Inflammatory macrophage treated with lipopolysaccharide for 4 hours (primary cell): ENCODE measurements at places on chromosomes 11 and 22.

- no peak for DNase-seq
Observed at GRCh38 chr11:5831196-5831829, 10.4 kb downstream of the OR52E6 start.

GRCh38 chr11:95364324-95365295 is 133.6 kb upstream of the SESN3 start:
- DNase-seq = no peak

- DNase-seq = no peak
Observed at GRCh38 chr11:41301023-41301422, 158.4 kb downstream of the LRRC4C start.

GRCh38 chr22:50544746-50545253 is 899 bp upstream of the KLHDC7B start:
- DNase-seq = no peak

GRCh38 chr11:62025487-62026105 is 58.2 kb upstream of the FTH1 start:
- DNase-seq = peak; percentile 100

- no peak for DNase-seq
Observed at GRCh38 chr11:109196016-109196415, 226.0 kb upstream of the C11orf87 start.

DNA sequence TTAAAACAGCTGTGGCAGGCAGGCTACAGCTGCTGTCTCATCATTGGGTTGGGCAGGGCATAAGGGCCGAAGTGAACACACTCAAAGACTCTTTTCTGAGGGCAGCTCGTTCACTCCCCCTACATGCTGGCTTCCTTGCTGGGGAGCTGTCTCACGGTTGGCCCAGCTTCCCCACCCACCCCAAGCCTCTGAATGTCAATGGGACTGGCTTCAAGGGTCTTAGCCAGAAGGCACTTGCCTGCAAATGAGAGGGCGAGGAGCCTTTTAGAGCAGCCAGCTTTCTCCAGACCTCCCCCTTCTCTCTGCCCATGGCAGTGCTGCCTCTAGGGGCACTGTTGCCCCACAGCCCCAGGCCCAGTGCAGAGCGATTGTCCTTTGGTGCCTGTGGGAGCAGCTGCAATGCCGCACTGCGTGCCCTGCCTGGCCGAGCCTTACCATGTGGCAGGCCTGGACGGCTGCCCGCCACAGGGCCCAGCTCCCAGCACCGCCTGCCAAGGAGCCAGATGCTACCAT is 94.7 kb upstream of the RASSF10 start:
- no peak for DNase-seq

GRCh38 chr11:102762361-102762767 is 18.1 kb downstream of the MMP10 start:
- peak; percentile 70 for DNase-seq

DNA sequence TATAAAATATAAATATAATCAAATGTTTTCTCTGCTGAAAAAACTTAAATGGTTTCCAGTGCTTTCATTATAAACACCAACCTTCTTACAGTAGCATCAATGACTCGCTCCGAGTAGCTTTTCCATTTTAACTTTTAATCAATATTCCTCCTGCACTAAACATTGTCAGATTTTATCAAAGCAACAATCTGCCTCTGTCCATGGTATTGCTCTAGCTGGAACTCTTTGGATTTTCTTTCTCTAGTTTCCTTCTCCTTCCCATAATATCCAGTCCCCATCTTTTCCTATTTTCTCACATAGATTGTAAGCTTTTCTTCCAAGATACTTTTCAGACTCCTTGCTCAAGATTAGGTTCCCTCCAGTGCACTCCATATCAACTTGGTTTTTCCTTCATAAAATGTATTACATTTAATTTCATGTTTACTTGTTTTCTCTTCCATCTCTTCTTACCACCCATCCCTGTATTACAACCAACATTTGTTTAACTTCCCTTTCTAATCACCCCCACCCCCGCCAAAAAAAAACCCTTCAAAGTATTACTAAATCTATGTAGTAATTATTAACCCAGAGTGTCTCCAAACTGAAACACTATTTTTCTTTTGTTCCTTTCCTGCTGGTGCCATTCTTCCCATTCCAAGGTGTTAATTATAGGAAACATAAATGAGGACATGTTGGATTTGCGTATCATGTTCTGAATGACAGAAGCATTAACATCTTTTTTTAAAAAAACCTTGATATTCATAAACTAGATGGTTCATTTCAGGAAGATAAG is 716.5 kb downstream of the NELL1 start:
- DNase-seq = no peak

GRCh38 chr11:67285541-67286498 is 3.3 kb upstream of the ANKRD13D start:
- no peak for DNase-seq

DNA sequence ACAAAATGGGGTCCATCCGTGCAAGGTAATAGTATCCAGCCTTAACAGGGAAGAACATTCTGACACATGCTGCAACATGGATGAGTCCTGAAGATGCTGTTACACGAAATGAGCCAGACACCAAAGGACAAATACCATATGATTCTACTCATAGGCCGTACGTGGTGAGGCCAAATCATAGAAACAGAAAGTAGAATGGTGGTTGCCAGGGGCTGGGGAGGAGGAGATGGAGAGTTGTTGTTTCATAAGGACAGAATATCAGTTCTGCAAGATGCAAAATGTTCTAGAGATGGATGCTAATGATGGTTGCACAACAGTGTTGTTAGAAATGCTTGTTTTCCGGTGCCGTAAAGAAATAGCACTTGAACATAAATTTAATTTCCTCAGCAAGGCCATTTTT is 2.6 kb downstream of the TBX10 start:
- DNase-seq = peak; percentile 39

DNA sequence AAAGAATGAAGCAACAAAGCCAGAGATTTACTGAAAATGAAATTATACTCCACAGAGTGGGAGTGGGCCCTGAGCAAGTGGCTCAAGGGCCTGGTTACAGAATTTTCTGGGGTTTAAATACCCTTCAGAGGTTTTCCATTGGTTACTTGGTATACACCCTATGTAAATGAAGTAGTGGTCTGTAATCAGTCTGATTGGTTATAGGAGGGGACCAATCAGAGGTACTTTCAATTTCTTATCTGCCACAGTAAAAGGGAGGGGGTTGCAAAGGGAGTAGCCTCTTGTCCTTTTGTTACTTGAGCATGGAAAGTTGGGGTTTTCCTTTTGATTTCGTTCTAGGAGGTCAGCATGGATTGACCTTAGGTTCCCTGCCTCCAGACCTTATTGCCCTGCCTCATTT is 63.5 kb downstream of the ATM start:
- no peak for DNase-seq

DNA sequence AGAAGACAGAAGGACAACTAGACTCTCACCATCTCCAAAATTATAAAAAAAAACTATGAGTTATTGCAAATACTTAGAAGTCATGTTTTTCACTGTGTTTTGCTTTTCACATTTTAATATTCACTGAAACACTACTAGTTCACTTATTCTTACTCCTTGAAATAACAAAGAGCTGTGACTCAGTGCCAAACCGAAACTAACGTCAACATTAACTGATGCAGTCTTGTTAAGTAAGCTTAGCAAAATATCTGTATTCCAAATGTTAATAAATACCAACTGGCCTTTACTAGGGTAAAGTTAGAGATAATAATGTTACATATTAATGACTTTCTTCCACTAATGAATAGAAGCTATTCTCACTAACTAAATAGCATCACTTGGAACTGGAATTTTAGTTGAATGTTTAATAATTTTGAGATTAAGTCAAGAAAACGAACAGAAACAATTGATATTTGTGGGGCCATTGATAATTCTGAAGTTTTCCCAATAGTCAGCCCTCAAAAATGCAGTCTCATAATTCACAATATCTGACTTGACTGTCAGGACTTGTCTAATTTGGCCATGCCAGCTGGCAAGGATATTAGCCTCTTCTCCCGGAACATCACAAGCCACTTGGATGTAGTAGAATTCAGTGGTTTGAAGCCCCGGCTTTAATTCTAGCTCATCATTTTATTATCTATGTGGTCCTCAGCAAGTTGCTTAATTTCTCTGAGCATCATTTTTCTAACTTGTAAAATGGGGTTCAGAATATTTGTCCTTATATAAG is 230.1 kb upstream of the DDI1 start:
- DNase-seq = no peak

- no peak for DNase-seq
Observed at GRCh38 chr22:45090497-45090910, 73.2 kb upstream of the NUP50 start.

DNA sequence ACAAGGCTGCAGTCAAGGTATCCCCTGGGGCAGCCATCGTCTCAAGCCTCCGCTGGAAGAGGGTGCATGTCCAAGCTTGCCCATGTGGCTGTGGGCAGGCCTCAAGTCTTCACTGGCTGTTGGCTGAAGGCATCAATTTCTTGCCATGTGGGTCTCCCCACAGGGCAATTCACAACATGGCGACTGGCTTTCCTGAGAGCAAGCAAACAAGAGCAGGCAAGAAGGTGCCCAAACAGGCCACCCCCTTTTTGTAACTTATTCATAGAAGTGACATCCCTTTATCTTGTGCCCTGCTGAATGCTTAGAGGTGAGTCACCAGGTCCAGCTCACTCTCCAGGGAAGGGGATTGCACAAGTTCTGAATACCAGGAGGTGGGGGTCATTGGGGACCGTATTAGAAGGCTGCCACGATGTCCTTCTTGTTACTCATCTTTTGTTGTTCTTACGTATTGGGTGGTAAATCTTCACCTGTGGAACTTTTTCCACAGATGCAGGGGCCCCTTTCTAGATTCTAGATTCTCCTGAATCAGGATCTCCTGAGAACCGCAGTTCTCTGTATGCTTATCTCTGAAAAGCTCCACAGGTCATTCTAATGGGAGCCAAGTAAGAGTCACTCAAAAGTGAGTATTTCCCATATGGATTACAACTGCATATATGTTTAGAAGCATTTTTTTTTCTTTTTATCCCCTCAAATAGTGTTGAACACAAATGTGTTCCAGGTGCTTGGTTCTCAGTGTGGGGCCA is 44.2 kb upstream of the MICAL2 start:
- peak; percentile 29 for DNase-seq

DNA sequence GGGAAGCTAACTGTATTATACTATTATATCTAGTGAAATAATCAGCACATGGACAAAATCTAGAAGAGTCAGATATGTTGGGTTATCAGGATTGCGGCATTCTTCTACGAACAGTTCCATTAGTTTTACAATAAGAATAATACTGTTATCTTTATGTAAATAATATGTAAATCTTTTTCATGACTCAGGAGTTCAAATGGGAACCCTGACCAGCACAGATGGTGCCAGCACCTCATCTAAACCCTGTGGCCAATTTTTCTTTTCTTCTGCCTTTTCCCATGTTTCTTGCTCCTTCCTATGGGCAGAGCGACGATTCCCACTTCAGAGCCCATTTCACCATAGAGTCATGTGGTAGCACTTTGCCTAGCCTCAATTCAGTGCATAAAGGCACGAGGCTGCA is 68.4 kb upstream of the CYP2D6 start:
- no peak for DNase-seq

DNA sequence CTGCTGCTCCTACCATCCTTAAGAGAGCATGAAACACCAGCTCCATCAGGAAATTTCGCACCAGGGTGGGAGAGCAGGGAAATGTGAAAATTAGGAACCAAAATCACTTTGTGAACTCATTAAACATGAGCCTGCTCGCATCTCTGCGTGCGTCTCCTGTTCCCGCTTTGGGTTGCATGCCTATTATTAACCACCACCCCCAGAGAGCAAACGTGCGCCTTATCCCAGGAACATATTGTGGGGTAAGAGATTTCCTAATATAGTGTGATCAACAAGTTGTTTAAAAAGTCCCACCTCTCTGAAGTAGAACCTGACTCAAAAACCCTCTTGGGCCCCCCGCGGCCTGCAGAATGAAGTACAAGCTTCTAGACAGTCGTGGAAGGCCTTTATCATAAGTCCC is 115.0 kb downstream of the TENM4 start:
- no peak for DNase-seq

DNA sequence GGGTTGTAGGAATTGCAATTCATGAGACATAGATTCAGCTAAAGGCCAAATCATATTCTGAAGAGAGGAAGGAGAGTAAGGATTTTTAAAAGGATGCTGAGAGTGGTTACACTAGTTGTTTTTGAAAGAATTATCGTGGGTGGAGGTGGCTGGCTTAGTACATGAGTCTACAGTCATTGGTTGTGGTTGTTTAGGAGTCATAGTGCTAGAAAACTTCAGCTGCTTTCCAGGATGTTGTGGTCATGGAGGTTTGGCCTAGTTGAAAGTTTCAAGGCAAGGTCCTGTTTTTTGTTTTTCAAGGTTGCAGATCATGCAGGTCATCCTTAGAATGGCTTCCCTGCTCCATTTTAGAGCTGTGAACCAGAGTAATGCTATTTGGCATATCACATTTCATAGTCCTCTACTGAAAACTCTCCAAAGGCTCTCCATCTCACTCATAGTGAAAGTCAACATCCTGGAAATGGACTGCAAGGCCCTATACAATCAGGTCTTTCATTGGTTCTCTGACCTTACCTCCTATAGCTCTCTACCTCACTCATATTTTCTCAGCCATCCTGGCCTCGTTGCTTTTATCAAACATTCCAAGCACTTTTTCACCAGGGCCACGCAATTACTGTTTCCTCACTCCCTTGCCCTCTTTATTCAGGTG is 26.1 kb upstream of the ZBTB44 start:
- DNase-seq = no peak

GRCh38 chr11:32852207-32852606 is 22.5 kb downstream of the PRRG4 start:
- DNase-seq = peak; percentile 71

GRCh38 chr11:1157645-1158591 is at the start of gene MUC5AC:
TSS of gene MUC5AC (plus strand) at chr11:1157953. CDS start at chr11:1158000, 47 bp downstream.
- DNase-seq = no peak

DNA sequence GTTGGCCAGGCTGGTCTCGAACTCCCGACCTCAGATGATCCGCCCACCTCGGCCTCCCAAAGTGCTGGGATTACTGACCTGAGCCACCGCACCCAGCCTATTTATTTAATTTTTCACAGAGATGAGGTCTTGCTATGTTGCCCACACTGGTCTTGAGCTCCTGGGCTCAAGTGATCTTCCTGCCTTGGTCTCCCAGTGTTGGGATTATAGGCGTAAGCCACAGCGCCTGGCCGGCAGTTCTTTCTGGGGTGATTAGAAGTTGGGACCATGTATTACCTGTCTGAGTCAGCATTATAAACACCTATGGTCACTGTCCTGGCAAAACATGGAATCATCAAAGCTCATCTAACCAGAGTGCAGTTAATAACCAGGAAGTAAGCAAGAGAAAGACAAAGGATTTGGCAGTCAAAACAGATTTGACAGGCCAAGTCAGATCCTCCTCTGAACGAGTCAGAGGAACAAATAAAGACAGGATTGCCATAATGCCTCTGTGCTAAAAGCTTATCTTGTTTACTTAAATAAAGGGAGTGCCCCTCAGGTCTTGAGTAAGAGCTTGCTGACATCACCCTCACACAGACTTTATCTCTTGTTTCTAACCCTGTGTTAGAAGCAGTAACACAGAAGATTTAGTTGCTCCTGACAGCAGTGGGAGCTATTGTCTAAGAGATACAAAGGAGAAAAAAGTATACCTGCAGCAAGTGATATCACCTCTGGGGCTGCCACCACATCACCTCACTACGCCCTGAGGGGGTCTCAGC is 3.7 kb downstream of the SERPIND1 start:
- DNase-seq = peak; percentile 84

DNA sequence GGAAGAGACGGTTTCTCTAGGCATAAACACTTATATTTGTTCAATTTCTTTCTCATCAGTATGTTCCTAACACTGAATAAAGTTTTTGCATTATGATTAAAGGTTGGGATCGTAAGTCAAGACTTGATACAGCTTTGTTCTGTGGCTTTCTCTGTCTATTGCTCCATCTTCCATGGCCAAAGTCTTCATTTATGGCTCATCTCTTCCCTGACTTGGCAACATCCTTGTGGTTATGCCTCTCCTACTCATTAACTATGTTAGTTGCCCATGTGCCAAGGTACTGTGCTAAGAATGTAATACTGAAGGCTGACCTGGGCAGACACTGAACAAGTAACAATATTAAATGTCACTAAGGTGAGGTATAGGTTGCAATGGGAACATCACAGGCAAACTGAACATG is 1.6 kb upstream of the ACCSL start:
- no peak for DNase-seq
